Coronary artery (tissue), 2 donors: ENCODE measurements at places on chromosomes 5 and 9.

- no peak for DNase-seq
Measured at GRCh38 chr5:115702025-115702424, 76.2 kb upstream of the TMED7 start.

DNA sequence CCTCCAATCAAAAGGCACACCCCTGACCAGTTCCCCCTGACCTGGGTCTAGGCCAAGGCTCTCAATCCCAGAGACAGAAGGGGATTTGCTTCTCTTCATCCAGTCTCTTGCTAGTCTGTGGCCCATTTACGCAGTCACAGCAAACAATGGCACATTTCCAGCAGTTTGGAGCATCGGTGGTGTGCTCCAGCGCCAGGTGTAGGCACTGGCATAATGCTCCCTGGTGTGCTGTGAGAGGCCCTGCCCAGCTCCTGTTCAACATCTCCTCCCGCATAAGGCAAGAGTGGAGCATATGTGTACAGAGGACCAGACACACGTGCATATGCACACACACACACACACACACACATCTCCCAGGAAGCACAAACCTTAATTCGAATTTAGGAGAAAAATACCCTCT lies 79.5 kb upstream of the ERCC6L2 start:
- no peak for DNase-seq

DNA sequence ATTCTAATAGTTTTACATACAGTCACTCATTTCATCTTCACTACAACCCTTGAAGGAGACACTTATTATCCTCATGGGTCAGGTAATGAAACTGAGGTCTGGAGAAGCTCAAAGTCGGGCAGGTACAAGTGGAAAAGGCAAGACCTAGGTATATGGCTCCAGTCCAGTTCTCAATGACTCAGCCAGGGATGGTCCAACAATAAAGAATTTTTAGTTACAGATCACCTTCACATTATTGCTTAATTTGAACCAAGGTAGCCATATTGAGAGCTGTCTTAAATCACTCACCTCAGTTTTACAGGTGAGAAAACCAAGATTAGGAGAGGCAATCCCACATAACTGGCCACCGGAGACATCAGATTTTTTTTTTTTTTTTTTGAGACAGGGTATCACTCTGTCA lies 55.4 kb downstream of the PTPN3 start:
- no peak for DNase-seq

- no peak for DNase-seq
Measured at GRCh38 chr5:1111727-1112289, at the start of gene SLC12A7. Gene SLC12A7, minus strand, starts transcription at chr5:1112063. Its CDS starts 72 bp downstream, at chr5:1111991.

DNA sequence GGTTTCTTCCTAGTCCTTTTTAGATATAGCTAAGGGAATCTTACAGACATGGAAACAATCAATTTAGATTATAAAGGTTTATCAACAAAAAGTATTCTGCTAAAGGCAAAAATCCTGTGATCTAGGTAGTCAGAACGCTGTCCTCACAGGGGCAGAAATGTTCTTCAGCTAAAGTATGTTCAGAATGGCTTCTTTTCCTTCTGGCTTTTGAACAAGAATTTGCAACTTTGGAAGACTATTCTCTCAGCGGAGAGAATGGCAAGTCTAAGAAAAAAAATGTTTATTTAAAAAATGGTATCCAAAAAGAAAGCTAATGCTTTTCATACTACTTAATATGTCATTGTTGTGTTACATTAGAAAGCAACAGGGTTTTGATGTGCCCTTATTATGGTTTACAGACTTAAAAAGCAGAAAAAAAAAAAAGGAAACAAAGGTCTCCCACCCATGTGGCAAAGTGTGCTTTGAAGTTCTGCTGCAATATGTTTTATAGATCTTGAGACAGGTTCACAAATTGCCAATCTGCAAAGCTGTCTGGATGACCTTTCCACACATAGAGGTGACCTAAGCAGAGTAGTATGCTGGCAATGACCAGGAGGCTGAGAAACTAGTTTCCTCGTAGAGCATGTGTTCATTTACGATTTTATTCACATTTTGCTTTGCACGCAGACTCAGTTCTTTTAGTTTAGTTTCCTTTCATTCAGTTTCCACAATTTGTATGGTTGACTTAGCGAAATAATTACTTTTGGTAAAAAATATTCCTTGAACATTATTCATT lies 45.1 kb upstream of the PJA2 start:
- DNase-seq: no peak

DNA sequence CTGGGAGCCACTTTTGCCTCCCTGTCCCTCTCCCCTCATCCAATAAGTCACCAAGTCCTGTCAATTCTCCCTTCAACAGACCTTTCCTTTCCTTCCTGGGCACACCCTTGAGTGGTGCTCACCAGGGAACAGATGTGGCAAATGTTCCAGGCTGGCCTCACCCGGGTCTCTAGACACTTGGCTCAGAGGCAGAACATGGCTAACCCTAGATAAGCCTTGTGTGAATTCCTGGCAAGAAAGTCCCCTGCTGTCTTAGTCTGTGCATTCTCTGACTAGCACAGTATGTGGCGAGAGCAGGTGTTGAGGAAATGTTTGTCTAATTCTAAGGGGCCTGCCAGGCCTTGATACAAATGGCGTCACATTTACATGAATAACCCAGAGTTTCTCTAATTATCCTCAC lies 41.2 kb upstream of the PTGS1 start:
- DNase-seq: no peak

GRCh38 chr9:89658401-89658800 lies 53.6 kb downstream of the GADD45G start:
- no peak for DNase-seq

DNA sequence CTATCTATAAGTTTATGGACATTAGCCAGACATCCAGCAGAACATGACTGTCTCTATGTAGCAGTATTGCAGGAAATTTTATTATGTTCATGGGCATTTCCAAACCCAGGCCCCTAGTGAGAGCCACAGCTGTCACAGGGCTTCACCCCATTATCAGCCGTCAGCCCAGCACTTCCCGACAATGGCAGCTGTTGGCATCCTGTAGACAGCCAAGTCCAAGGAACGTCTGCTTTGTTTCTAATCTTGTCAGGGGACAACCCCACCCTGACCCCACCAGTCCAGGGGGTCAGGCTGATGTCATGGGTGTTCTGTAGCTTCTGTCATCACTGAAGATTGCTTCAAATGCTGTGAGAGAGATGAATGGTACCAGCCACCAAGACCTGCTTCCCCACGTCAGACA lies 565.3 kb upstream of the BRINP1 start:
- no peak for DNase-seq
